Hematopoietic multipotent progenitor cell treated with erythropoietin and hydrocortisone succinate and interleukin-3 and kit ligand, for 17 days (in vitro differentiated cells): ENCODE measurements at places on chromosomes 12 and 14.

DNA sequence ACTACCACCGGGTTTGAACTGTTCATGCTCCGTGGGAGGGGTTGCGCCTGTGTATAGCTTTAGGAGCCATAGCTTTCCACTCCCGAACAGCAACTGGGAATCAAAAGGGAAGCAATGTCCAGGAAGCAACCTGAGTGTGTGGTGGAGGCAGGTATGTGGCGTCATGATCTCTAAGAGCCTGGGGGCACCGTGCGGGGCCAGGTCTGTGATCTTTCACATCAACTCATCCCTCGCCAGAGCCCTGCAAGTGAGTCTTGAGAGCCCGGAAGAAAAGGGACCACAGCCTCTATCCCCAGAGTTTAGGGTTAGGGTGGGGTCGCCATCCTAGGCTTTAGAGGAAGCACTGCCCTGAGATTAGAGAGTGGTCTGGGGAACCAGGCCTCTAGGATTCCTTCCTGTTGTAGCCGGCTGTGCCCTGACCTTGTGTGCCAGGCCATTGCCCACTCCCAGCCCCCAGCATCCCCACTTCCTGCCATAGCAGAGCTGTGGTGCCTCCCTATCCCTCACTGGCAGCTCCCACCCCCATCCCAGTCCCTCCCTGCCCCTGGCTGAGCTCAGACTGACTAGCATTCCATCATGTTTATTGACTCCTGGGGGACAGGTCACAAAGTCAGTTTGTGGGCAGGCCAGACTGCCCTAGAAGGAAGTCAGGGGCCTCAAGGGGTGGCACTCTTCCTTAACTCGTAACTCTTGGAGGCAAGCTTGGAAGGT is 745 bp upstream of the ADCY4 start:
- no peak for DNase-seq

- DNase-seq: peak; percentile 14
Observed at GRCh38 chr14:29548948-29549370, 378.7 kb downstream of the PRKD1 start.

- no peak for DNase-seq
Observed at GRCh38 chr14:104604458-104605449, at the start of gene TMEM179. TSS of gene TMEM179 (minus strand) at chr14:104604772. CDS start at chr14:104604741, 31 bp downstream.

GRCh38 chr12:96108321-96108720 is 72.9 kb upstream of the LTA4H start:
- no peak for DNase-seq

- DNase-seq: no peak
Observed at GRCh38 chr12:1013618-1014489, 22.8 kb downstream of the ERC1 start.

GRCh38 chr12:116244001-116244400 is 33.5 kb downstream of the MED13L start:
- no peak for DNase-seq
